ENCODE measurements at places on chromosomes 7 and 10. TPM values are rescaled to one million over a fixed set of nuclear protein-coding genes. Genes with fewer than 3 reads are reported as not detected.

COL17A1 gene
- polyA plus RNA-seq = 0.12 TPM

DNA sequence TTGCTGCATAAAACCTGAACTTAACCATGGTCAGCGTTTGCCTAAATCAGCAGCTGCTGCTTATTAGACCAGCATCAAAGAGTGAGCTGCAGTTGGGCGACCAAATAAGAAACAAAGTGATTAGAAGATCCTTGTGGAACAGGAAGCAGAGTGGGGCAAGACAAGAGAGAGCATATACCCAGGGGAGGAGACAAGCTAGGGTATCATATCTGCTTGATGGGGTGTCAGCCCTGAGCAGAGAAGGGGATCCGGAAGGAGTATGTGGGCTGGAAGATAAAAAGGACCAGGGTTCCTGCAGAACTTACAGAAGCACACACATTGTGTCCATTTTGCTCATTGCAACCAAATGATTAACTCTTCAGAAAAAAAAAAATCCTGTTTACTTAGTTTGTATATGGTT lies 213.6 kb downstream of the CELF2 start:
- H3K4me1 ChIP-seq = no peaks in the 10 kb centered on the region
- no peak overlapping the region for H3K27ac ChIP-seq
- no peaks in the 10 kb centered on the region for H3K27me3 ChIP-seq
- H3K4me3 ChIP-seq = no peak overlapping the region
- DNase-seq = no peak

- H3K4me1 ChIP-seq = no peaks in the 10 kb centered on the region
- no peaks in the 10 kb centered on the region for H3K27me3 ChIP-seq
- H3K27ac ChIP-seq = no peak overlapping the region
- DNase-seq = no peak
- no peak overlapping the region for H3K4me3 ChIP-seq
These were observed 45.6 kb downstream of the SPDYE5 start for GRCh38 chr7:75537731-75538130.

DNA sequence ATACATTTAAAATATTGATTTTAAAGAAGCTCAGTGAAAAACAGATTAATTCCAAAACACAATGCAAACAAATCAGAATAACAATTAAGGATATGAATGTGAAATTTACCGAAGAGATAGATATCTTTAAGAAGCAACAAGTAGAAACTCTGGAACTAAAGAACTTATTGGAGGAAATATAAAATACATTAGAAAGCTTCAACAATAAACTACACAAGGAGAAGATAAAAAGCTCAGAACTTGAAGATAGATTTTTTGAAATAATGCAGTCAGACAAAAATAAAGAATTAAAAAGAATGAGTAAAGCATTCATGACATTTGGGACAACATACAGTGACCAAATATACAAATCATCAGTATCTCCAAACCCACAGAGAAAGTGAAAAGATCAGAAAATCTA lies 43.2 kb downstream of the HIBADH start:
- H3K27ac ChIP-seq = no peak overlapping the region
- no peak for DNase-seq
- H3K36me3 ChIP-seq = no peaks in the 10 kb centered on the region
- no peaks in the 10 kb centered on the region for H3K4me1 ChIP-seq
- H3K27me3 ChIP-seq = no peaks in the 10 kb centered on the region

- no peak overlapping the region for H3K27ac ChIP-seq
- H3K36me3 ChIP-seq = no peaks in the 10 kb centered on the region
- H3K4me3 ChIP-seq = no peak overlapping the region
- no peak for DNase-seq
- no peaks in the 10 kb centered on the region for H3K27me3 ChIP-seq
These were observed 79.0 kb upstream of the POM121L12 start for GRCh38 chr7:52956379-52956915.

DNA sequence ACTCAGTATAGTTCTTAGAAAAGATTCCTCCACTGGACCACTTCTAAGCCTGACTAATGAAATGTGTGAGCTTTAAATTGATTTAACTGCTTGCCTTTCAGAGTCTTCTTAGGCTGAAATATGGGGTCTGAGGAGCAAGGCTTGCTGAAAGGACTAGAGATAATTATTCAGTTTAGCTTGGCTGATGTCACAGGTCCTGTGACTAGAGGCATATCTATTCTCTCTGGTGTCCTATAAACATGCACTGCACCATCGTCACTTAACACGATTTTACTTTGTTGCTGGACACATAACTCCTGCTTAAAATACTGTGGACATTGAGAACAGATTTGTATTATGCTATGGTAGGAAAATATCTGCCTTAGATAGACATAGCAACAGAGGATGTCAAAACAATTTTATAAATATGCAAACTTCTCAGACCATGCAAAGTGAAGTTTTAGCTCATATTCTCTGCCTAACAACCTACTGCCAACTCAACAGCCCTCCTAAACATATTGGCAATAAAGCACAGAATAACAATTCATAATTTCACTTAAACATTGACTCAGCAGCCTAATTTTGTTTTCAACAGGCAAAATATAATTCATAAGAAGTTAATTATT lies 80.2 kb downstream of the RNF133 start:
- DNase-seq = no peak
- H3K27me3 ChIP-seq = no peaks in the 10 kb centered on the region
- H3K4me1 ChIP-seq = no peaks in the 10 kb centered on the region
- H3K4me3 ChIP-seq = no peak overlapping the region
- no peak overlapping the region for H3K27ac ChIP-seq
- H3K36me3 ChIP-seq = no peaks in the 10 kb centered on the region

DNA sequence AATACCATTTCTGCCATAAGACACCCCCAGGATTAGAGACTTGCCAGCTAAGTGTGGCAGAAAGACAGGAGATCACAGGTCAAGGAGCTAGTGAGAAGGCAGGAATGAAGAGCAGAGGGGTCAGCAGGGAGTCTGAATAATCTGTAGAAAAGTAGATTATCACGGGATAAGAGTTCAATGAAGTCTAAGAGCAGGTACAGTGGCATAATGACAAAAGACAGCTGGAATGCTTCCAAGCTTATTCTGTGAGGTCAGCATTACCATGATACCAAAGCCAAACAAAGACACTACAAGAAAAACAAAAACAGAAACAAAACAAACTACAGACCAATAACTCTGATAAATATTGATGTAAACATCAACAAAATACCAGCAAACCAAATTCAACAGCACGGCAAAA lies 20.8 kb downstream of the PILRA start:
- H3K36me3 ChIP-seq = no peaks in the 10 kb centered on the region
- no peak for DNase-seq
- no peak overlapping the region for H3K27ac ChIP-seq
- H3K4me3 ChIP-seq = no peak overlapping the region
- H3K4me1 ChIP-seq = peaks cover 3% of the 10 kb centered on the region
- no peaks in the 10 kb centered on the region for H3K27me3 ChIP-seq

Measured in SK-N-SH (cell line).